ENCODE measurements at places on chromosomes 6 and 20.

- no peak for DNase-seq
These were observed 617.0 kb upstream of the ARID1B start for GRCh38 chr6:156160007-156160794.

GRCh38 chr20:59463541-59463940 is 140.8 kb upstream of the PHACTR3 start:
- no peak for DNase-seq

- peak; percentile 6 for DNase-seq
These were observed 10.2 kb upstream of the CST5 start for GRCh38 chr20:23889775-23890187.

- DNase-seq: no peak
These were observed 58.6 kb upstream of the ZNF217 start for GRCh38 chr20:53652090-53652858.

- no peak for DNase-seq
These were observed 41.6 kb downstream of the FLRT3 start for GRCh38 chr20:14295770-14296309.

DNA sequence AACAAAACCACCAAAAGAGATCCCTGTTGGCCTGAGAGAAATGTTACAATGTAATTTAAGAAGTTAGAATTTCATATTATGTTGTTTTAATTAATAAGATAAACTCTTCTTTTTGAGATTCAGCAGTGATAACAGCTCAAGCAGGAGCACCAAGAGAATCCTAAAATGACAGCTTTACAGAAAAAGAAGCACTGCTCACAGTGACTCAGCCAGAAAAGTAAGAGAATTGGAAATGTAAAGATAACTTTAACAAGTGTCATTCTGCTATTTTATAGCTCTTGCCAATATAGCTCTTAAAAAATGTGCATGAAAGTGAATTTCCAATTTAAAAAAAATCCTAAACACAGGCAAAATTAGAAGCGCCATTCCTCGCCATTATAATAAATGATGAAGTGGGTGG is 111.3 kb downstream of the UBE3D start:
- no peak for DNase-seq

- no peak for DNase-seq
These were observed 223.6 kb upstream of the CITED2 start for GRCh38 chr6:139597771-139598755.

GRCh38 chr6:108755257-108756240 is 92.7 kb upstream of the ARMC2 start:
- no peak for DNase-seq

GRCh38 chr20:51217347-51218045 is 194.6 kb upstream of the KCNG1 start:
- no peak for DNase-seq

DNA sequence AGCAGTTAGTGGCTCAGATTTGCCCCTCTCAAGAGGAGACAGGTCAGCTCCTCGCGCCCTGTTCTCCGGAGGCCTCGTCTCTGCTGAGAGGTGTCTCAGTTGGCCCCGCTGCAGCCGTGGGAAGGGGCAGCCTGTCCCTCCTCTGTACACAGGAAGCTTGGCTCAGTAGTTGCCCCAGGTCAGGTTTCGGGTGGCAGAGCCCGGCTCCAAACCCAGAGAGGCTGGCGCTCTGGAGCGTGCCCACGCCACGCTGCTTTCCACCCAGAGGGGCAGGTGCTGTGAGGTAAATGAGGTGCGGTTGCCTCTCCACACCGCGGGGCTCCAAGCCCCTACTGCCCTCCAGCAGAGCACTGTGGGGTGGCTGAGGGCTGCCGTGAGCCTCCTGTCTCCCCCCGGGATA is 16.0 kb downstream of the DYNLT1 start:
- no peak for DNase-seq
